ENCODE measurements at places on chromosomes 12 and 14.

- no peak for DNase-seq
These were observed 316.8 kb downstream of the CCDC91 start for GRCh38 chr12:28507033-28507432.

GRCh38 chr12:49979016-49979586 is 6.4 kb downstream of the AQP6 start:
- peak; percentile 49 for DNase-seq

GRCh38 chr12:18281941-18282340 is 20.6 kb downstream of the PIK3C2G start:
- no peak for DNase-seq

GRCh38 chr12:84551373-84551772 is 361.2 kb downstream of the SLC6A15 start:
- no peak for DNase-seq

GRCh38 chr12:81359736-81360135 is 281.9 kb downstream of the ACSS3 start:
- DNase-seq, result no peak

DNA sequence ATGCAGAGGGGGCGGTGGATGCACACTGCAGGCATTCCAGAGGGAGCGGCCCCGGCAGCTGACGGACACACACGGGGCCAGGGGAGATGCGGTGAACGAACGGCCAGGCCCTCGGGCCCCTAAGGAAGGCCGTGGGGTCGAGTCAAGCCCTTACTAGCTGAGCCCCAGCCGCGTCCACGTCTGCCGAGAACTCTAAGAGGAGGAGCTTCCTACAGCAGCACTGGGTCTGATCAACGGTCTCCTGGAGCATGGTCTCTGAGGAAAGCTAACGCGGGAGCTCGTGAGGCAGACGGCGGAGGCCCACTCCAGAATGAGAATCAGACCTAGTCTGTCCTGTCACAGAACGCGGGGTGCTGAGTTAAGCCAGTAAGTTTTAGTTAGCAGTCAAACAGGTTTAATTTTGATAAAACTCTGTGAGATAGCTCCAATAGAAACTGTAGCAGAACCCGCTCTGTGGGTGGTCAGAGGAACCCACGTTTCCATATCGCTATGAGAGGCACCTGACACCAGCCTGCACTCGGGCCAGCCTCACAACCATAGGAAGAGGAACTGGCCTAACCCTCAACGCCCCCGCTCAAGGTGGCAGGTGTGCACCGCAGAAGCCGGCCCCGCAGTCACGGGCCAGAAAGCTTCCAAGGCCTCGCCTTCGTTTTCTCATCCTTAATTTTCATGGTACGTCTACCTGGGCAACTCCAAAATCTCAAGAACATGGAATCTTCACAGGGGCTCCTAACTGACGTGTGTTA is 55.5 kb downstream of the CDC42BPB start:
- peak; percentile 59 for DNase-seq

DNA sequence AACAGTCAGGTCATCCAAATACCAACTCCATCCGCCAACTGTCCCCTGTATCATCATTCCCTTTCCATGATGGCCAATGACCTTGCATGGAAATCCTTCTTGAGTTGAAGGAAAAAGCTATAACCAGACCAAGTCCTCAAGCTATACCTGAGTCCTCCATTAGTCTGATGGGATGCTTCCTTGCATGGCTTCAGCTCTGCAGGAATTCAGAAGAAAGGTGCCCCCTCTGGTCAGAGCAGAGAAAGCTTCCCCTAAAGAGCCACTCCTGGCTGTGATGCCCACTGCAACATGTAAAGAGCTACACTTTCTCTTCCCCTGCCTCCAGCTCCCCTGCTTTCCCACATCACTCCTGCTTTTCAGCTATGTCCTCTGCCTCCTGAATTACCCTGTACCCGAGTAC is 43.1 kb upstream of the FKBP4 start:
- DNase-seq, result no peak

DNA sequence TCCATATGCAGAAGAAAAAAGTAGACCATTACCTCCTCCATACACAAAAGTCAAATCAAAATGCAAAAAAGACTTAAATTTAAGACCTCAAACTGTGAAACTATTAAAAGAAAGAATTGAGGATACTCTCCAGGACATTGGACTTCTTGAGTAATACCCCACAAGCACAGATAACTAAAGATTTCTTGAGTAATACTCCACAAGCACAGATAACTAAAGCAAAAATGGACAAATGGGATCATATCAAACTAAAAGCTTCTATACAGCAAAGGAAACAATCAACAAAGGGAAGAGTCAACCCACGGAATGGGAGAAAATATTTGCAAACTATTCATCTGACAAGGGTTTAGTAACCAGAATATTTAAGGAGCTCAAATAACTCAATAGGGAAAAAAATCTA is 427.9 kb downstream of the CCDC91 start:
- DNase-seq, result no peak

DNA sequence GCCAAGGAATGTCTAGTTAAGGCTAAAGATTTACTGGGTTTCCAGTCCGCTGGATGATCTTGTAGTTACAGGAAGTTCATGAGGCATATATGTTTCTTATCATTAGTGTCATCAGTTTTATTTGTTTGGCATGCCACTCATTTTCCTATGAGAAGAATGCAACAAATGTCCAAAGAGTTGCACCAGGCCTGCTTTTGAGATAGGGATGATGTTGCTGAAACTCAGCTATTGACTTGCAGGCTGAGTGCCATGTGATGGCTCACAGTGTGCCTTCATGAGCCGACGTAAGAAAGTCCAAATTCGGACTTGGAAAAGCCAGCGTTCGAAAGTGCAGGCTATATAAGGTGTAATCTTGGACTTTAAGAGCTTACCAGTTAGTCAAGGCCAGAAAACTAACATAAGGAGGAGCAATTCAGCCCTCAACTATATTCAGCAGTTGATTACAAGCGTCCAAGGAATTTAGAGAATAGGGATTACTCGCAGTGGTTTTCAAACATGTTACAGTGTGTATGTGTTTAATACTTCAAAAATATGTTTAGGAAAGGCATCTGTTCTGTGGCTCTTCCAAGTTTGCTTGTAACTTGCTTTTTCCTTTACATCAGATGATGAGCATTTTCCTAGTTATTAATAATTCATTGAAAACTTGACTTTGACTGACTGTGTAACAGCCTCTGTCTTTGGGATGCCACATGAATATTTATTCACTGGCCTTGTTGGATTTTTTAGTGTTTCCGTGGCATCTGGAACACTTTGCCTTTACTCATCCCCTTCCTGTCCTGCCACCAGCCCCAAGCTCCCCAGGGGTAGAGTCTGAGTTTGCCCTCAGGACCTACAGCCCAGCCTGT is 101.3 kb downstream of the LGMN start:
- DNase-seq, result peak; percentile 27

GRCh38 chr12:13275241-13276085 is 78.9 kb downstream of the EMP1 start:
- DNase-seq, result peak; percentile 30

GRCh38 chr14:103384450-103385151 is 614 bp upstream of the MARK3 start:
- peak; percentile 50 for DNase-seq

GRCh38 chr14:64702493-64703394 is 1.5 kb upstream of the PLEKHG3 start:
- peak; percentile 91 for DNase-seq

GRCh38 chr14:103788086-103788485 is 59.3 kb downstream of the PPP1R13B start:
- no peak for DNase-seq

- DNase-seq, result no peak
These were observed 67.2 kb downstream of the PAH start for GRCh38 chr12:102849722-102850447.

- DNase-seq, result peak; percentile 79
These were observed 8.0 kb downstream of the LRRC74A start for GRCh38 chr14:76834241-76834661.

DNA sequence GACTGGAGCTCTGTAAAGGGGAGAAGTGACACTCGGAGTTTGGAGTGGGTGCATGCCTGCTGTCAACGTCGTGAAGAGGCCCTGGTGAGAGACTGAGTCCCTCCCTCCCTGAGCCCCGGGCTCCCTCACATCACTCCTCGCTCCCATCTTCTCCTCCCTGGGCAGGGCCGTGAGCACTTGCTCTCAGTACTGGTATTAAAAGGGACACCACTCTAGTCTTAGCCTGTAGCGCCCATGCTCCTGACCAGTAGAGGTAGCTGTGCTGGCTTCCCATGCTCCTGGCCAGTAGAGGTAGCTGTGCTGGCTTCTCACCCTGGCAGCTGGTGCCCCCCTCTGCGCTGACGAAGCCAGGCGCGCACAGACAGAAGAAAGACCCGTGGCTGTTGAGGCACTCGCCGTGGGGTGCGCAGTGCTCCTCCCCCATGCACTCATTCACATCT is 14.7 kb downstream of the ISCA2 start:
- no peak for DNase-seq

DNA sequence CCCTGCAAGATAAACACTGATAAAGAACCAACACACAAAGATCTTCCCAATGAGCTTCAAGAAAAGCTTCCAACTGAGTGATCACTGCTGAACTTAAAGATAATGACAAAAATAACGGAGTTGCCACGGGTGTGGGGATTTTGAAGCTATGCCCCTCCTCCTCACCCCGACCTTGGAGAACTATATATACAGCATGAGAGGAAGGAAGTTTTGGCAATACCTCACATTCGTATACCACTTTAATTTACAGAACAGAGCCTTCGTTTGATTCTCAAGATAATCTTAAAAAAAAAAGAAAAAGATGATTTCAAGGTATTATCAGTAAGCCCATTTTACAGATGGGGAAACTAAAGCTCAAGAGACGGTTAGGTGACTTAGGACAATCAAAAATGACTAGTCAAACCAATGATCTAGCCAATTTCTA is 715 bp downstream of the NEK9 start:
- DNase-seq, result no peak
